ENCODE measurements at places on chromosomes 3 and 15.

- DNase-seq: no peak
These were observed 110.8 kb upstream of the NDN start for GRCh38 chr15:23797747-23798446.

GRCh38 chr15:74245342-74245931, 9.3 kb downstream of the CCDC33 start:
- no peak for DNase-seq

- no peak for DNase-seq
These were observed 10.5 kb downstream of the ANPEP start for GRCh38 chr15:89803941-89804800.

- no peak for DNase-seq
These were observed 60.2 kb downstream of the SEMA5B start for GRCh38 chr3:122967356-122967755.

DNA sequence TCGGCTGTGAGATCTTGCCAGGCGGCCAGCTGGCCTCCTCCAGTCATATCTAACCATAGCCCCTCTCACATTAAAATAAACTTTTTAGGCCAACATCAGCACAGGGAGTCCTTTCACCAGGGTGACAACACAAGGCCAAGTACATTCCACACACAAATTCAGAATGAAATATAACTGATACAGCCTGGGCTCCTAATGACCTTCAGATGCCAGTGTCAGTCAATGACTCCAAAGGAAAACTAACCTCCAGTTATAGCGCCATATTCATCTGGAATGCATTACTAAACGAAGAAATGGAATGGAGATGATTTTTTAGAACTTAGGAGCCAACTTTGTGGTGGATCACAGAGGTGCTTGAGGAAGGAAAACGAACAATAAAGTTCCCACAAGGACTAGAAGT, 205.4 kb downstream of the GREM1 start:
- DNase-seq: no peak

GRCh38 chr15:80186066-80186465, 33.3 kb downstream of the FAH start:
- no peak for DNase-seq

DNA sequence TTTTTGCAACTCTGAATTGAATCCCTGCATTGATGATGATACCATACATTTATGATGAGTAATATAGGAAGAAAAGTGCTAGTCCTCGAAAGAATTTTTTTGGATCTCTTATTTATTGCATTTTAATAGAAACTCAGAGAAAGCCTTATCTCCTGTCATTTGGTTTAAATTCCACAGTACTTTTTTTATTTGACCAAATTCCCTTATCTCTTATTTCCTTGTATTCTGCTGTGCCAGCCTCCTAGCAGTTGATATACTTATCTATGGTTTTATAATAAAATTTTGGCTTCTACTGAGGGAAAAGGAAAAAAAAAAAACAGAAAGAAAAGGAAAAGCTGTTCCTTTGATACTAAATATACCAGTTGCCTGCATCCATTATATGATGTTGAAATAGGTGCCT, 535.1 kb upstream of the NR2F2 start:
- DNase-seq: no peak

DNA sequence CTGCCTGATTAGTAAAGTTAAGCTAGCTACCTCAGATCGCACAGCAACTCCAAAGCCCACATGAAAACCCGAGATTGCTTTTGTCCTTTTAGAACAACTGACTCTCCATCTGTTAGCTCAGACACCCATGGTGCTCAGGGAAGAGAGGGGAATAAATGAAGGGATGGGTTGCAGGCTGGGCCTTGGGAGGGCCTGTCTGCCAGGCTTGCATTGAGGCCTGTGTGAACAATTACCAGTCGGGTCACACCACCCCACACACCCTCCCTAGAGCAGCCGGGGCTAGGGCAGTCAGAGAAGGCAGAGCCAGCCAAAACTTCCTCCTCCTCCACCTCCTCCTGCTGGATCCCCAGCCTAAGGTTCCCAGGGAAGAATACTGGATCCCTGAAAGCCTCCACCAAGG, 8.8 kb upstream of the PRKAR2A start:
- no peak for DNase-seq

DNA sequence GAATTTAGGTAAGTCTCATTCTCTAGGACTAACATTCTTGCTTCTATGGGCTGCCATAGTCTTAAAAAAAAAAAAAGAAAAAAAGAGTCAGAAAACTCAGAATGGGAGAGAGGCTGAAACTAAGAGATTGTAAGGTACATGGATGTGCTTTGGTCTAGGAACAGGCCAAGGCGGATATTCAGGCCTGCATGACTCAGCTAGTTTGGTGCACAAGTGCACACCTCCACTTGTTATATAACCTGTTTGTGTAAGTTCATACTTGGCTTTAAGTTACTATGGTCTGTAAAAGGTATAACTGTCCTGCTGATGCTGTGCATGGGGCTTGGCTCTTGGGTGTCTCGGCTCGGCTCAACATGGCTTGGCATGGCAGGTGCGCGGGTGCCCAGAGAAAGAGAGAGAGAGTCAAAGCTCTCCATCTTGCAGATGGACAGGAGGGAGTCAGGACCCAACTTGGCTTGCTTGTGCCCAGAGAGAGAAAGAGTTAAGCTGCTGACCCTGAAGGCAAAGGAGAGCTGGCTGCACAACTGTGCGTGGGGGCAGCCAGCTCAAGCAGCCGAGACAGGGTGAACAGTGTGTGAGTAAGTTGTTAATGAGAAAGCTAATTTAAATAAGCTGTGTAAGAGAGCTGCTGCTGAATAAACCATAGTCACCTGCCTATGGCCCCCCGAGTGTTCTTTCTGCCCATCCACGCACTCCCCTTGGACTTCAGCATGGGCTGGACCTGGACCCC, 31.4 kb upstream of the CHRNB4 start:
- no peak for DNase-seq

GRCh38 chr3:154656486-154656885, 226.5 kb upstream of the GPR149 start:
- DNase-seq: no peak

Data from T-helper 1 cell (primary cell).